Glomerular endothelial cell (primary cell): ENCODE measurements at places on chromosomes 6 and 20.

GRCh38 chr6:68071740-68072139, 563.3 kb upstream of the ADGRB3 start:
- DNase-seq, result no peak

DNA sequence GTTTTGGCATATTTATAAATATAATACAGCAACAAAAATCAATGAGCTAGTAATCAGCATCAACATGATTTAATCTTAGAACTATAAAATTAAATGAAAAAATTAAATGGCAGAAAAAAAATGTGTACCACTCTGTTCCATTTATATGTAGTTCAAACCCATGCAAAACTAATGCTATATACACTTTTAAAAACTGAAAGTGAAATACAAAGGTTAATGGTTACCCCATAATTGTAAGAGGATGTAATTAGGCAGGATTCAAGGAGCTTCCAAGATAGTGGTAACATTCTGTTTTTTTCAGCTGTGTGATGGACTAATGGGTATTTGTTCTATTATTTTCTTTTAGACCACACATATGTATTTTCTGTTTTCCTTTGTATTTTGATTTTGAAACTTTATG, 492.1 kb downstream of the UTRN start:
- no peak for DNase-seq

DNA sequence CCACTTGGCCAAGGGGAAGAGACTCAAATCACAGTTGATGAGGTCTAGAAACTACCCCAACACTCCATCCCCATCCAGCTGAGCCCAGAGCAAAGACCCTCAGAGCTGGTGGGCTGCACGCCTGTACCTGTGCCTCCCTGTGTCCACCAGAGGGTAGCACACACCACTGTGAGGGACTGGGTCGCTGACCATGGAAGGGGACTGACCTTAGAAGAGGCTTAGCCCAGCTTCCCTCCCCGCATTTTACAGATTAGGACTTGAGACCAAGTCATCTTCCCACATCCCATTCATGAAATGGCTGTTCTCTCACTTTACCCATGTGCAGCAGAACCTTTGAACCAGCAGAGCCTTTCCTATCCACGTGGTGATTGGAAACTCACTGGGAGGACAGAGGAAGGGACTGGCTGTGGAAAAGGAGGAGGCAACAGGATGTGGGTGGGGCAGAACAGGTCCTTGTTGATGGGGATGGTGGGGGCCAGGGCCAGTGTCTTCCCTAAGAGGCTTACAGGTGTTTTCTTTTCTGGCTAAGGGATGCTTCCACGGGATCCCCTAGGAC, 44.3 kb downstream of the CPXM1 start:
- DNase-seq, result no peak

- no peak for DNase-seq
Measured at GRCh38 chr6:67544851-67545452, 1090.1 kb upstream of the ADGRB3 start.

DNA sequence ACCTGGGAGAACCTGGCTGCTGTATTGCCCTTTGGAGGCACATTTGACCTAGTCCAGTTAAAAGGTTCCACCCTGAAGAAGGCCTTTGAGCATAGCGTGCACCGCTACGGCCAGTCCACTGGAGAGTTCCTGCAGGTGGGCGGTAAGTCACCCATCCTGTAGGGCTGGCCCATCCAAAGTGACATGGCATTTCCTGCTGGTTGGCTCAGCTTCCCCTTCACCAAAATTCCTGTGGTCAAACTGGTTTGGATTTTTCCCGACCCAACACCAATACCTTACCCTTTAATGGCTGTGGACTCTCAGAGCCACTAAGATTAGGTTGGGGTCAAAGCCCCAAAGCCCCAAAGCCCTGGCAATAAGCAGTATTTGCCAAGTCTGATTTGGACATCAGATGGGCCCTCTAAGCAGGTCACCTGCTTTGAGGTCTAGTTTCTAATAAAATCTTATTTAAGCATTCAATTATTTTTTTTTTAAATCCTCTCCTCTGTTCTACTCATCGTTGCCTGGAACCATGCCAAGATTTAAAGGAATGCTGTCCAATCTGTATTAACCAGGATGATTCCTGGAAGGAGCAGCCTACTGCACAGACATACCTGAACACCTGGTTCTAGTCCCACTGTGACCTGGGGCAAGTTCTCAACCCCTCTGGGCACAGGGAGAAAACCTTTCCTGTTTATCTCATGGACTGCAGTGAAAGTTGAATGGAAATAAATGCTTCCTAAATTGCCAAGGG, 40.8 kb downstream of the NT5E start:
- no peak for DNase-seq

DNA sequence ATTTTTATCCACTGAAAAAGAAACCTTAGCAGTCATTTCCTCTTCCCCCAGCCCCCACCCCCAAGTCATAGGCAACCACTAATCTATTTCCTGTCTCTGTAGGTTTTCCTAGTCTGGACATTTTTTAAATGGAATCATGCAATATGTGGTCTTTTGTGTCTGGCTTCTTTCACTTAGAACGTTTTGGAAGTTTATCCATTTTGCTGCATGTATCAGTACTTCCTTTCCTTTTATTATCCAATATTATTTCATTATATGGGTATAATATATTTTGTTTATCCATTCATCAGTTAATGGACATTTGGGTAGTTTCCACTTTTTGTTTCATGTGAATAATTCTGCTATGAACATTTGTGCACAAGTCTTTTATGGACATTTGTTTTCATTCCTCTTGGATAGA, 99.3 kb upstream of the BMP5 start:
- DNase-seq, result no peak

DNA sequence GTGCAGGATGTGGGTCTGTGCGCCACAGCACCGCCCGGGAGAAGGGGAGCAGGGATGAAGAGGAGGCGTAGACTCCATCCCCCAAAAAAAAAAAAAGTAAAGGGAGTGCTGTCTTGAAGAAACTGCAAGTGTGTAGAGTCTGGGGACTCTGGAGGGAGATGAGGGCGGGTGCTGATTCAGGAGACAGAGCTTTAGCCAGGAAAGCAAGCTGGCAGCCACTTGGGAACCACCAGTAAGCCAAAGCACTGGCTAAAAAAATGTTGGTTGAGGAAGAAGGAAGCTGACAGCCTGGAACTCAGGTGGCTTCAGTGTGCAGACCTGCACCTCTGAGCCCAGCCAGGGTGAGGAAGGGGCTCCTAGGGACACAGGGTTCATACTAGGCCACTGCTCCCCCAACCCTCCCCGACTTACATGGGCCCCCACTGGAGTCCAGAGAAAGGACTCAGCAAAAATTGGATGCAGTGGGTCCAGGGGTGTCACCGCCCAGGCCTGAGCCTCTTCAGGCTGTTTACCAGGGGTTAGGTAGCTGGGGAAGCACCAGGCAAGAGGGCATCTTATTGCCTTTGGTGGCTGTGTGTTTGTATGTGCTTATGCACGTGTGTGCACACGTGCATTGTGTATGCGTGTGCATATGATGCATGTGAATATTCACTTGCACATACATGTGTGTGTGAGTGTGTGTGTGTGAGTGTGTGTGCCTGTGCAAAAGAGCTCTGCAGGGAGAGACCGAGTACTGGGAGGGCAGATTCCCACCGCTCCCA, 153.5 kb upstream of the MLN start:
- DNase-seq, result no peak

DNA sequence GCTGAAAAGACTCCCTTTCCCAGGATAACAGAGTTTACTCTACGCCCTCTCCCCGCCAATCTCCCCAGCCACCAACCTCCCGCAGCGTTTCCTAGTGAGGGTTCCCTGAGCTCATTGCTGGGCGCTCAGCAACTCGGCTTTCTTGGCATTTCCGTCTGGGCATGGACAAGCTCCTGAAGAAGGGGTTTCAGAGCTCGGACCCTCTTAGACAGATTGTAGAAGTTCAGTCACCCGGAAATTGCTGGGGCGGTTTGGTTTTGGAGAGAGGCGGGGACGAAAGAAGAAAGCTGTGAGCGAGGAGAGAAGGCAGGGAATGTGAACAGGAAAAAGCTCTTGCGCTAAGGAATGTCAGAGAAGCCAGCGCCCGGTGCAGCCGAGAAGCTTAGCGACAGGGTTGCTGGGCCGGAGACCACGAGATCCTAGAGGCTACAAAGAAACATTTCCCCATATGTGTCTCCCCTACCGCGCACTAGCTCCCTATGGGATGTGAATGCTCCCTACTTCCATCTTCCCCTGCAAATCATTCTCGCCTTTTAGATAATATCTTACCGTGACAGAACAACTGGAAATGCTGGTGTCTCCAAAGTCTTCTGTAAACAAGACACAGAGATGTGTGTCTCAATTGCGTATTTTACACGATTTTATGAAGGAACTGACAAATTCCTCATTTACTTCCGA, 15.8 kb downstream of the POM121L2 start:
- DNase-seq, result no peak

GRCh38 chr6:90465686-90466085, 121.2 kb downstream of the MAP3K7 start:
- DNase-seq, result no peak

DNA sequence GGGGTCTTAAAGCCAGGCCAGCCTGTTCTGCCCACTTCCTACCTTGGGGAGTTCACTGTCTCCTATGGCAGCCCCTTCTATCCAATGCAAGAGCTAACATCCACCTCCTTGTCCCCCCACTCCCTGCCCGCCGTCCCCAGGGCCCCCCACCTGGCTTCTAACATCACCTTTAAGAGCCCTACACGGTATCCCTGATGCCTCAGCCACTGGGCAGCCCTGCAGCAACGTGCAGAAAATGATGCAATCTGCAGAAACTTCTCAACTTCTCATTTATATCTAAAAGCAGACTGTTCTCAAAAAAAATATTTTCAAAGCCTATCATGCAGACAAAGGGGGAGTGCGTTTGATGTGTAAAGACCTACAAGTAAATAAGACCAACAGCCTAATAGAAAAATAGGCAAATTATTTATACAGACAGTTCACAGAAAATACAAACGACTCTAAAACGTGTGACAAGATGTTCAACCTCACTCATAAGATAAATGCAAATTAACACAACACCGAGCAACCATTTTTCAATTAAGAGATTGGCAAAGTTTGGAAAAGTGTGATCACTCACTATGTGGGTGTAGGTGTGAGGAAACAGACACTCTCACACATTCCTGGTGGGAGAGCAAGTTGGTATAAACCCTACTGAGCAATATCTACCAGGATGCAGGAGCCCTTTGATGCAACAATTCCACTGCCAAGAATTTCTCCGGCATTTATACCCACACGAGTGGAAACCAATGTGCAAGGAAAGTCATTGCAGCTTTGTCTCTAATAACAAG, 15.1 kb upstream of the HCK start:
- DNase-seq, result no peak

DNA sequence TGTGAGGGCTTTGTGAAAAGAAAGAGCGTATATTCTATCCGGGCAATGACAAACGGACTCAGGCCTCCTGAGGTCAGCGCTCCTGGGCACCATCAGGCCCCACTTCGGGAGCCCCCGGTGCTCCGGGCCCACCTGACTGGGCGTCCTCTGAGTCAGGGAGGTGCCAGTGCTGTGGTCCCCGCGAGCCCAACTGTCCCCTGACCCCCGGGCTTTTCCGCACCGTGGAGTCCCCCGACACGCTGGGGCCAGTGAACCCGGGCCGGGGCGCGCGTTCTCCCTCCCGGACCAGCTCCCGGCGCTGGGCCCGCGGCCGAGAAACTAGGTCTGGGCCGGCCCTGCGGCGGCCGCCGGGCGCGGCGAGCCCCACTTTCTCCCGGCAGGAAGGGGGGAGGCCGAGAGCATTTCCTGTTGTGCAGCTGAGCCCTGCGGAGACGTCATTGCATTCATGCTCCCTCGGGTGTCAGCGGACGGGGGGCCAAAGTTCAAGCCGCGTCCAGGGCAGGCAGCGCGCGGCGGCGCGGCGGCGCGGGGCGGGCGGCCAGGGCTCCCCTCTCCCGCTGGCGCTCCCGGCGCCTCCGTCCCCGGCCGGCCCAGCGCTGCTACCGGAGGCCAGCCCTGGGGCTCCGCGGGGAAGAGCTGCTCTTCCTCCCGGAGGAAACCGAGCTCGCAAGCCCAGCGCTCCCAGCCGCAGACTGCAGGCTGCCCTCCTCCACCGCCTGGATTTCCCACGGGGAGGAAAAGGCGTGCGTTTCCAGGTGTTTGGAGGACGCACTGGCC, 18.3 kb downstream of the HIVEP2 start:
- no peak for DNase-seq

- DNase-seq, result no peak
Measured at GRCh38 chr20:20215976-20216727, 151.8 kb upstream of the INSM1 start.

DNA sequence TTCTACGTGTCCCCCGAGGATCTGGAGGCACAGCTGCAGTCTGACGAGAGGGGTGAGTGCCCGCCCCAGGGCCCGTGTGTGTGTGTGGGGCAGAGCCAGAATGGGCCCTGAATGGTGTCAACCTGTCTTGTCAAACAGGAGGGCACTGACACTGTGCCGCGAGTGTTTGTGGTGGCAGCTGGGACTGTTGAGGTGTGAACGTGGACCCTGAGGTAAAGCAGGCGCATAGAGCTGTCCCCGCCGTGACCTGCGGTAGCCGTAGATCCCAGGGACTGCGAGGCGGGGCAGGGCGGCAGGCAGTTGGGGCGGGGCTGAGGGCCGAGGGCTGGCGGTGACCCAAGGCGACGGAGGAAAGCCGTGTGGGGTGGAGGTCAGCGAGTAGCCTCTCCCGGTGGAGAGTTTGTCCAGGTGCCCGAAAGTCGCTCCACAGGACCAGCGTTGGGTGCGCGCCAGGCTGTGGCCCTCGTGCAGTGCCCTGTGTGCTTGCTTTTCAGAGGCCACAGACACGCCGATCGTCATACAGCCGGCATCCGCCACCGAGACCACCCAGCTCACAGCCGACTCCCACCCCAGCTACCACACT, 25.2 kb downstream of the UCKL1 start:
- no peak for DNase-seq

- DNase-seq, result no peak
Measured at GRCh38 chr6:22057962-22058361, 238.9 kb downstream of the PRL start.

DNA sequence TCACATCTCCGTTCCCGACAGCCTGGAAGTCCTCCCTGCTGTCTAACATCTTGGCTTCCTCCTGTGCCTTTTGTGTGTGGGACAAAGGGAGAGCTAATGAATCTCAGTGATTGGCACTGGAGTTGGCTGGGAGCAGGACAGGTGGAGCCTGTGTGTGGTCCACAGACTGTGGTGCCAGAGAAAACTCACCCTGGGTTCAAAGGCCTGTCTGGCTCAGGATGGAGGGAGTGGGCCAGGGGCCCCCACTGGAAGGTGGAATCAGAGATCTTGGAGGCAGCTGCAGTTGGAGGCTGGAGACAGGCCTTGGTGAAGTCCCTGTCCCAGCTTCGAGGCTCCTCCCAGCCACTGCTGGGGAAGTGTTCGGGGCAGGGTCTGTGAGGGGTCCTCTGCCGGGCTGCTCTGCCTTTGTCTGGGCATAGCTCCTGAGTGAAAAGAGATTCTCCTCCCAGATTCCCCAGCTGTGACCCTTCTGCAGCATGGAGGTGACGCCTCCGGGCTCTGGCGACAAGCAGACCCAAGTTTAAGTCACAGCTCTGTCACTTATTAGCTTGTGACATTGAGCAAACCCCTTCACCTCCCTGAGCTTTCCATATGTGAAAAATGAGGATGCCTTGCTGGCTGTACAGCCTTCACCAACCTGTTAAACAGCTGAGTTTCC, 13.9 kb upstream of the ITPR3 start:
- no peak for DNase-seq

- DNase-seq, result no peak
Measured at GRCh38 chr6:140907235-140907634, 1225.5 kb upstream of the GJE1 start.
